ENCODE measurements at places on chromosomes 7 and 10.
A peak's percentile ranks its signal among the peaks of the same experiment; 100 is the strongest.

GRCh38 chr7:98974906-98975816 lies 96.8 kb downstream of the TRRAP start:
- no peak for DNase-seq

DNA sequence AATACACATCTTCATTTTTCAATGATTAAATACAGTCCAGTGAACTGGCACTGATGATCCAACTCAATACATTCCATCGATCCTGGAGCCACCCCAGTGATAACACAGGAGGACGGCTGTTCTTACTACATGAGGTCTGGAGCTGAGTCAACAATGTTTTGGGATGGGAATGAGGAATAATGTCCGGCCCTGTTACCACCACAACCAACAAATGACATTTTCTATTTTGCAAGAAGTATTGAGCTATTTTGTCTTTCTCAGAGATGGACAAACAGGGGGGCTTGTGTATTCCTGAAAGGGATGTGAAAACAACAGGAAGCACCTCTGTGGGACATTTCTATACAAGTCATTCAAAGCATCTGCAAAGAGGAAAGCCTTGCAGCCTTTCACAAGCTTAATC lies 249.2 kb downstream of the PARD3 start:
- DNase-seq: no peak

DNA sequence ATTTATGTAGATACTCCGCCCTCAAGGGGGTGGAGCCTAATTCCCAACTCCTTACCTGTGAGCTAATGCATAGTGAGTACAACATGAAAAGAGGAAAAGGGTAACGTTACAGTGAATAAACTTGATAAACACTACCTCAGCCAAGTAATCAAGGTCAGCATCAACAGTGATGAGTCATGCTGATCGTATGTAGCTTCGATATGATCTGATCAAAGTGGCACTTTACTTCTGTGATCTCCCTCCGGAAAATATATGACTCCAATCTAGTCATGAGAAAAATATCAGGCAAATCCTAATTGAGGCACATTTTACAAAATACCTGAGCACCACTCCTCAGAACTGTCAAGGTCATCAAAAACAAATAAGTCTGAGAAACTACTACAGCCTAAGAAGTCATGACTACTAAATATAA lies 70.4 kb downstream of the VTI1A start:
- DNase-seq: no peak

GRCh38 chr7:92634924-92635519 lies 44.8 kb upstream of the FAM133B start:
- DNase-seq: peak; percentile 36

GRCh38 chr7:43135129-43135528 lies 22.7 kb downstream of the HECW1 start:
- DNase-seq: no peak

DNA sequence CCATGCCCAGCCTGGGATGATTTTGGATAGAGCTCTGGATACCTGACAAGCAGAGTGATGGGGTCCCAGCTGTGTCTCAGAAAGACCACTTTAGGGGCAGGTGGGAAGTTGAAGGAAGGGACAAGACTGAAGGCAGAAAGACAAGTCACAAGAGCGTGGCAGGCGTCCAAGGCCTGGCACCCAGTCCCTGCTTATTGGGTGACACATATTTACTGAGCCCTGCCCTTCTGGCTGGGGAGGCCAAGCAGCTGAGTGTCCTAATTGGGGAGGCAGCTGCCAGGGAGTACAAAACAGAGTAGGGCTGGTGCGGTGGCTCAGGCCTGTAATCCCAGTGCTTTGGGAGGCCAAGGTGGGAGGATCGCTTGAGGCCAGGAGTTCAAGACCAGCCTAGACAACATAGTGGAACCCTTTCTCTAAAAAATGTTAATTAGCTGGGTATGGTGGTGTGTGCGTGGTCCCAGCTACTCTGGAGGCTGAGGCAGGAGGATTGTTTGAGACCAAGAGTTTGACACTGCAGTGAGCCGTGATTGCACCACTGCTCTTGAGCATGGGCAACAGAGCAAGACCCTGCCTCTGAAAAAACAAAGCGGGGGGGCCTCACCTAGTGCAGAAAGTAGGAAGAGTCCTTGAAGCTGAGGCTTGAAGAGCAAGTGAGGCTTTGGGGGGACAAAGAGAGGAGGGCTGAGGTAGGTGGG lies 53.0 kb upstream of the GTF2I start:
- DNase-seq: peak; percentile 65

GRCh38 chr7:90453259-90453891 lies 16.1 kb upstream of the PTTG1IP2 start:
- no peak for DNase-seq

DNA sequence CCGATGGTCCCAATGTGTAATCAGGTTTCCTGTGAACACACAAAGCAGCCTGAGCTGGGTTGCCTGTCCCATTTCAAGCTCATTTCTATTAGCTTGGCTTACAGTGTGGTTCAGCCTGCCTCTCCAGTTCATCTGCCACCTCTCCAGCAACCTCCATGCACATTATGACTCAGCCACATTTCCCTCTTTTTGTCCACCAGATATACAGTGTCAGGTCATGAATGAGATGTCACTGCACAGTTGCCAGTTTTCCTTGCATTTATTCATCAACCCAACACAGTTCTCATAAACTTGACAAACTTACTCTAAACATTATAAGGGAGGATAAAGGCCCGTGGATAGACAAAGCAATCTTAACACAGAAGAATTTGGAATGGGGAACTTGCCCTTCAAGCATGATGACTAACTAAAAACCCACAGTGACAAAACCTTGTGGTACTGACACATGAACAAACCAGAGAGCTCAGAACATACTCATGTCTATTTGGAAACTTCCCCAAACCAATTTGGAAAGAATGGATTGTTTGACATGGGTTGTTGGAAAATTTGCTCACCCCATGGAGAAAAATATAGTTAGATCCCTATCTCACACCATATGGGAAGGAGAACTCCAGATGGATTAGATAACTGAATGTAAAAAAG lies 2.5 kb upstream of the CFAP58 start:
- no peak for DNase-seq

- DNase-seq: no peak
Measured at GRCh38 chr10:14093730-14094484, 236.8 kb downstream of the FRMD4A start.

GRCh38 chr7:140541513-140542227 lies 62.4 kb upstream of the MKRN1 start:
- no peak for DNase-seq

DNA sequence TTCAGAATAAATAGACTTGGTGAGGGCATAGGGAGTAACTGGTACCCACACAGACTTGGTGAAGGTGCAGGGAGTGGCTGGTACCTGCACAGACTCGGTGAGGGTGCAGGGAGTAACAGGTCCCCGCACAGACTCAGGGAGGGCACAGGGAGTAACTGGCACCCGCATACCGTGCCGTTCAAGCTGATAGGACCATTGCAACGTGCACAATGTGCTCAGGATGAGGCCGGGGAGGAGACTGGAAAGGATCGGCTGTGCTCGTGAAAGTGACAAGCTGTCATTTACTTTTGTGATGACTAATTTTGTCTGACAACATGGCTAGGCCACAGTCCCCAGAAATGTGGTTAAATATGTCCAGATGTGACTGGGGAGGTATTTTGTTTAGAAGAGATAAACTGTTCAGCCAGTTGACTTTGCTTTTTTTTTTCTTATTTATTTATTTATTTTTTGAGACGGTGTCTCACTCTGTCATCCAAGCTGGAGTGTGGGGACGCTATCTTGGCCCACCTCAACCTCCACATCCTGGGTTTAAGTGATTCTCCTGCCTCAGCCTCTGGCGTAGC lies 76.2 kb upstream of the NMT2 start:
- DNase-seq: no peak

- DNase-seq: no peak
Measured at GRCh38 chr10:70820976-70821750, 5.4 kb downstream of the SGPL1 start.

- no peak for DNase-seq
Measured at GRCh38 chr7:123846217-123846891, 1.4 kb downstream of the HYAL4 start.

DNA sequence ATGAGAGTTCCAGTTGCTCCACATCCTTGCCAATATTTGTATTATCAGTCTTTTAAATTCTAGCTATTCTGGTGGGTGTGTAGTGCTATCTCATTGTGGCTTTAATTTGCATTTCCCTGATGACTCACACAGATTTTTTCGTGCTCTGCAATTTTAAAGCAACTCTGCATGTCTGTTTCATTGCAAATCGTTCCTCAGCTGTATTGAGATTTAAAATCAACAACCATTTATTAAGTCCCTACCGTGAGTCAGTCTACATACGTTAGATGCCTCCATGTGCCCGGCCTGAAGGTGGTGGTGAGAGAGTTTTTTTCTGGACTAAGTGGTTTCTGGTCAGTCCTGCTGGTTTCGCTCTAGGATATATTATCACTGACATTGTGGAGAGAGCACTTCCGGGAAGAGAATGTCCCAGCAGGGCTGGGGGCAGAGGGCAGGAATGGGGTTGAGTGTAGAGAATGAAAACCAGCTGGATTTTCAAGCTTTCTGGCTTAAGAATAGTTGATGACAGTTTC lies 8.4 kb upstream of the HYCC1 start:
- DNase-seq: no peak

- no peak for DNase-seq
Measured at GRCh38 chr7:47142867-47143175, 439.1 kb downstream of the TNS3 start.

GRCh38 chr7:157972914-157973313 lies 614.7 kb downstream of the PTPRN2 start:
- no peak for DNase-seq

GRCh38 chr7:26397796-26398426 lies 106.2 kb downstream of the SNX10 start:
- no peak for DNase-seq

- no peak for DNase-seq
Measured at GRCh38 chr7:55405856-55406541, 40.9 kb downstream of the LANCL2 start.
